NCI-H460 (cell line): ENCODE measurements at places on chromosomes 11 and 22. TPM values are rescaled to one million over a fixed set of nuclear protein-coding genes. Genes with fewer than 3 reads are reported as not detected.

DNA sequence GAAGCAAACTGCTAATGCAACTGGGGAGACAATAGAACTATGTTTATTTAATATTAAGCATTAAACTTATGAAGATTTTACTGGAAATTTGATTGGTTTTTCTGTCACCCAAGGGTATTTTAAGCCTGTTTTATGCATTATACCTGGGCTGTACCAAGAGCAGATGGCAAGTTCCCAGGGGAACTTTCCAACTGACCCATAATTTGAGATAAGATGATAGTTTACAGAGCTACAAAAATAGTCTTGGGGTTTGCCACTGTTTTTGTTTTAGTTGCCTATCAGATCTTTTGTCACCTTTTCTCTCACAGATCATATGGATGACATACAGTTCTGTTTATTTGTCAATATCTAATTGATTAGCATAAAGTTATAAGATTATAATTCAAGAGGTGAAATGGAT, 43.9 kb downstream of the PDE3B start:
- DNase-seq: no peak

- no peak for DNase-seq
These were observed 711 bp downstream of the FDX1 start for GRCh38 chr11:110430267-110431050.

DNA sequence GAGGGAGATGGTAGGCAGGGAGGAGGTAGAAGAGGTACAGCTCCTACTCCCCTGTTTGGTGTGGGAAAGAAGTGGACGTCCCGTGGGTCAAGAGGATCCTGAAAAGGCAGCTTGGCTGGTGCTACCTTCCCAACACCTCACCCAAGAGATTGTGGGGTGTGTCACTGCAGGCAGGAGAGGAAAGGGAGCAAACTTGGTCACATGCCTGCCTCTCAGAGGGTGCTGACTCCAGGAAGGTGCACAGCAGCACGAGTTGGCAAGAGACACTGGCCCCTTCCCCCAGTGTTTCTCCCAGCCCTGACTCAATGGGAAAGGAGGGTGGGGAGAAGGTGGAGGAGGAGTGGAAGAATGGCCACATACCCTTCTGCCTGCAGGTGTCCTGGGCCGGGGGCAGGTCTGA, 99.6 kb downstream of the CSNK2A3 start:
- no peak for DNase-seq

GRCh38 chr11:62792202-62792575, 383 bp upstream of the TMEM223 start:
- DNase-seq: no peak

The OR8B2 gene
- not detected in 2 replicates for total RNA-seq

The PICALM gene
- total RNA-seq: 90.3 TPM in 2 replicates

- no peak for DNase-seq
These were observed 20.3 kb upstream of the TENM4 start for GRCh38 chr11:79461144-79461543.

GRCh38 chr11:117623831-117624271, 173.2 kb downstream of the DSCAML1 start:
- no peak for DNase-seq

- no peak for DNase-seq
These were observed 109.7 kb downstream of the HIPK3 start for GRCh38 chr11:33366918-33367317.

GRCh38 chr11:92865352-92865751, 104.1 kb upstream of the MTNR1B start:
- DNase-seq: no peak

GRCh38 chr11:72425053-72425980, 9.0 kb downstream of the CLPB start:
- DNase-seq: no peak

DNA sequence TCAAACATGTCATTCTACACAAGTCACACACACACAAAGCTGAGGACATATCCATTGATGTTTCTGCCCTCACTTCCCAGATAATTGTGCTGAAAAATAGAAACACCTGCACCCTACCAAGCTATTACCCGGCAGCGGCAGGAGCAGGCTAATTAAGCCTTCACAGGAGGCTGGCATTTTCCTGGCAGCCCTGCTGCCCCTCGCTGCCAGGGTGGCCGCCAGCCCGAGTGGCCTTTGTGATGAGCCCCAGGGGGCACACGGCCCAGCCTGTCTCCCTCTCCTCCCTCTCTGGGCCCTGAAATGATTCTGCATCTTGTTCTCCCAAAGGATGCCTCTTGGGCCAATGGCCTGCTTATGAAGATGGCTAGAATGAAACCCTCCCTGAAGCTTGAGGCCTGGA, 76.2 kb upstream of the TP53I11 start:
- no peak for DNase-seq

The NDUFC2 gene
- 89.6 and 107 TPM in 2 replicates for total RNA-seq

- DNase-seq: no peak
These were observed 52.5 kb downstream of the RELT start for GRCh38 chr11:73428699-73429098.

DNA sequence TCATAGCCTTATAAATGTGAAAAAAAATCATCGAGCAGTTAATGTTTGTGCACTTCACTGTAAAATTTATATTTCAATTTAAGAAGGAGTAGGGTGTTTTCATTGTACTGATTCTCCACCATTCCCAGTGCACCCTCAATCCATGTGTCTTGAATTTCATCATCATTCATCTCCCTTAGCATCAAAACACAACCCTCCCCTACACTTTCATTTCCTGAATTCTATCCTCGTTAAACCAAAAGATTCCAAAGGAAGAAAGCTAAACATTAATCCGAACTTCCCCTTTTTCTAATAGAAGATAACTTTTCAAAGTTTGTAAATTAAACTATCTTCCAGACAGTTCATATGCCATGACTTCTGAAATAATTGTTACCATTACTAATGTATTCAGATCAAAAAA, 34.1 kb upstream of the OR8B8 start:
- DNase-seq: no peak

- no peak for DNase-seq
These were observed 26.7 kb downstream of the ANKRD42 start for GRCh38 chr11:83220260-83220659.

- no peak for DNase-seq
These were observed 516.6 kb downstream of the BUD13 start for GRCh38 chr11:116256215-116256614.

The TRIM48 gene
- total RNA-seq: not detected in 2 replicates
